ENCODE measurements at places on chromosomes 3 and 15. TPM values are rescaled to one million over a fixed set of nuclear protein-coding genes. Genes with fewer than 3 reads are reported as not detected.

The SGO1 gene
- total RNA-seq: 1.2 TPM

The MYO5C gene
- total RNA-seq: 14.3 TPM

The SLC38A3 gene
- 0.17 TPM for total RNA-seq

The NEO1 gene
- 1.0 TPM for total RNA-seq

The CYP1A2 gene
- not detected for total RNA-seq

The CMTM8 gene
- 2.2 TPM for total RNA-seq

The RABL3 gene
- total RNA-seq: 9.4 TPM

The KIF15 gene
- total RNA-seq: 2.2 TPM

The THPO gene
- total RNA-seq: under 0.01 TPM

The TBC1D23 gene
- 40.9 TPM for total RNA-seq

The FRMD4B gene
- 67.5 TPM for total RNA-seq

The PLSCR5 gene
- not detected for total RNA-seq

The GATM gene
- 0.43 TPM for total RNA-seq

The IMPG2 gene
- total RNA-seq: 0.69 TPM

The SLC2A2 gene
- total RNA-seq: not detected

The ARPP21 gene
- not detected for total RNA-seq

The ARHGEF26 gene
- 0.09 TPM for total RNA-seq

The SLC9A9 gene
- total RNA-seq: 16.2 TPM

The SLC6A11 gene
- total RNA-seq: not detected

The FHIT gene
- 0.76 TPM for total RNA-seq

The OXNAD1 gene
- 15.5 TPM for total RNA-seq

The GPR171 gene
- total RNA-seq: not detected

The CYP1A1 gene
- total RNA-seq: 65.0 TPM

The DAZL gene
- not detected for total RNA-seq

The PLSCR2 gene
- total RNA-seq: not detected

The SLC28A1 gene
- not detected for total RNA-seq

The DZIP1L gene
- total RNA-seq: 2.7 TPM

The GPR156 gene
- under 0.01 TPM for total RNA-seq

The IGSF10 gene
- total RNA-seq: not detected

Measured in dermis lymphatic vessel endothelial cell (primary cell).